ENCODE measurements at places on chromosomes 11 and 22.

DNA sequence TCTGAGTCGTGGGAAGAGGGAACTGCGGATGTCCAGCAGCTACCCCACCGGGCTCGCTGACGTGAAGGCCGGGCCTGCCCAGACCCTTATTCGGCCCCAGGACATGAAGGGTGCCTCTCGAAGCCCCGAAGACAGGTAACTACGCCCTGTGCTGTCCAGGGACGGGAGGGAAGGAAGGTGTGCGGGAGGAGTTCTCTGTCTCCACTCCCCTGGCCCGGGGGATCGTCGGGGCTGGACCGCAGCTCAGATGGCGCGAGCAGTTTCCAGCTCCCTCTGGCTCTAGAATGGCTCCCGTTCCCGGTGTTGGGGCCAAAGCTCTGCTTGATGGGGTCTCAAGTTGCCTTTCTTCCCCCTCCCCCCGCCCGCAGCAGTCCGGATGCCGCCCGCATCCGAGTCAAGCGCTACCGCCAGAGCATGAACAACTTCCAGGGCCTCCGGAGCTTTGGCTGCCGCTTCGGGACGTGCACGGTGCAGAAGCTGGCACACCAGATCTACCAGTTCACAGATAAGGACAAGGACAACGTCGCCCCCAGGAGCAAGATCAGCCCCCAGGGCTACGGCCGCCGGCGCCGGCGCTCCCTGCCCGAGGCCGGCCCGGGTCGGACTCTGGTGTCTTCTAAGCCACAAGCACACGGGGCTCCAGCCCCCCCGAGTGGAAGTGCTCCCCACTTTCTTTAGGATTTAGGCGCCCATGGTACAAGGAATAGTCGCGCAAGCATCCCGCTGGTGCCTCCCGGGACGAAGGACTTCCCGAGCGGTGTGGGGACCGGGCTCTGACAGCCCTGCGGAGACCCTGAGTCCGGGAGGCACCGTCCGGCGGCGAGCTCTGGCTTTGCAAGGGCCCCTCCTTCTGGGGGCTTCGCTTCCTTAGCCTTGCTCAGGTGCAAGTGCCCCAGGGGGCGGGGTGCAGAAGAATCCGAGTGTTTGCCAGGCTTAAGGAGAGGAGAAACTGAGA, 1.4 kb downstream of the ADM start:
- no peak for DNase-seq

DNA sequence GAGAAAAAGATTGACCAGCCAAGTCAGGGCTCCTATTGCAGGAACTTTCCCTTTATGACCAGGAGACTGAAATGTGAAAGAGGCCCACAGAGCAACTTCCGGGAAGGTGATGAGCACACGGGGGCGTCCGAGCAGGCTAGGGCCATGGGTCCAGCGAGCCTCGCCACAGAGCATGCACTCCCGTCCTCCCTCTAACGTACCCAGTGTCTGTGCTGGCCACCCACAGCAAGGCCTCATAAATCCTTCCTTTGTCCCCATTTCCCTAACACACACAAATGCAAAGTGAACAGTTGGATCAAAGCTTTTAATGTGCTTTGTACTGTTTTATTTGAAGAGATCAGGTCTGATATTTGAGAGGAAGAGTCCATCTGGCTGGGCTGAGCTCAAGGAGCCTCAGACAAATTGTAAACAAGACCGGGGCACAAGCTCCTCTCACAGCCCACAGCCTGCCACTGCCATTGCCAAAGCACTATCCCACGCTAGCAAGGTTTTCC, 44.3 kb downstream of the BLID start:
- DNase-seq, result no peak

DNA sequence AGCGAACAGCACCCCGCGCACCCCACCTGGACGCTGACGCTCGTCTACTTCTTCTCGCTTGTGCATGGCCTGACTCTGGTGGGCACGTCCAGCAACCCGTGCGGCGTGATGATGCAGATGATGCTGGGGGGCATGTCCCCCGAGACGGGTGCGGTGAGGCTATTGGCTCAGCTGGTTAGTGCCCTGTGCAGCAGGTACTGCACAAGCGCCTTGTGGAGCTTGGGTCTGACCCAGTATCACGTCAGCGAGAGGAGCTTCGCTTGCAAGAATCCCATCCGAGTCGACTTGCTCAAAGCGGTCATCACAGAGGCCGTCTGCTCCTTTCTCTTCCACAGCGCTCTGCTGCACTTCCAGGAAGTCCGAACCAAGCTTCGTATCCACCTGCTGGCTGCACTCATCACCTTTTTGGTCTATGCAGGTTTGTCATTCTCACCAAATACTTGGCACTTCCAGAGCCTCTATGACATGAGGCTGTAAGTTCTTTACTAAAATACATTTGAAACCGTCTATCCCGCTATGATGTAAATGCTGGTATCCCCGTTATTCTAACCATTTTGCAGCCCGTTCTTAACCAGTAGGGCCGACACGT, 535 bp downstream of the AQP11 start:
- DNase-seq, result peak; percentile 38

- no peak for DNase-seq
These were observed 1454.7 kb downstream of the FAM181B start for GRCh38 chr11:81278991-81279390.

DNA sequence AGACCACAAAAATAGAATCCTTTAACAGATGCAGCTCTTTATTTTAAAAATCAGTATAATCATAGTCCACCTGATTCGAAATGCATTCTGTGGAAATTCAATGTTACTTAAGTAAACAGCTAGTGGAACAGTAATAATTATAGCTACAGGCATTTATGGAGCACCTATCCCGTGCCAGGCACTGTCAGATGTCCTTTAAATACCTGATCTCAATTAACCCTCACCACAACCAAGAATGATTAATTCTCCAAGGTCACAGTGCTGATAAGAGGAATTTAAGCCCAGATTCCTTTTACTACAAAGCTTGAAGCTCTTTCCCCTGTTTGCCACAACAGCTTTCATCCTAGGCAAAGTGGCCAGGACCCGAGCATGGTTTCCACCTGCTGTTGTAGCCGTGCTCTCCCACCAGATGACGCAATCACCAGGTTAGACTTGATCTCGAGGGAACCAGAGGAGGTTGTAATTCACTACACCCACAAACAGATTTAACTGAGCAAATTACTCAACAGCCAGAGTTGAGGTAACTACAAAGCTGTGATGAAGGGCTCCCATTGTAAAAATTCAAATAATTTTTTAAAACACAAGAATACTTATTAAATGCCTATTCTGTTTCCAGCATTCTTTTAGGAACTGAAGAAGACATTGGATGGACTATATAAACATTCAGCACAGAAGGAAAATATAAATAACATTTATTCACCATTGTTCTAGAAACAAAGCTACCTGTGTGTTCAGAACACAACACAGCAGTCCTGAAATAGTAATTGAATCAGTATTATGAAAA, 10.3 kb downstream of the PRDM10 start:
- peak; percentile 53 for DNase-seq

Data from activated CD8-positive, alpha-beta T cell treated with anti-CD3 and anti-CD28 coated beads, Interleukin-2, amount 10 ng/mL, durations not matched to agents 7 days and 5 days (primary cell).